Activated naive CD8-positive, alpha-beta T cell treated with anti-CD3 and anti-CD28 coated beads, Interleukin-2, amount 50 U/mL, for 24 hours (primary cell): ENCODE measurements at places on chromosomes 2 and 18.

- DNase-seq = no peak
Measured at GRCh38 chr18:8946066-8946838, 156.2 kb upstream of the NDUFV2 start.

- no peak for DNase-seq
Measured at GRCh38 chr2:160157861-160158829, 41.9 kb downstream of the ITGB6 start.

DNA sequence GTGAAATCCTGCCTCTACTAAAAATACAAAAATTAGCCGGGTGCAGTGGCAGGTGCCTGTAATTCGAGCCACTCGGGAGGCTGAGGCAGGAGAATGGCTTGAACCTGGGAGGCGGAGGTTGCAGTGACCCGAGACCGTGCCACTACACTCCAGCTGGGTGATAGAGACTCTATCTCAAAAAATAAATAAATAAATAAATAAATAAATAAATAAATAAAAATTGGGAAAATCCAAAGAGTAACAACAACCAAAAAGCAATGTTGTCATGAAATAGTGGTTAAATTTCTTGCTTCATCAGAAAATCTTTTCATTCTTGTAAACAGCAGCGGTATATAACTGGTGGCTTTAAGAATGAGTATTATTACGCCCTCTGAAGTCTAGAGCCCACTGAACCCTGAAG lies 54.4 kb downstream of the HEATR5B start:
- DNase-seq = no peak

- DNase-seq = peak; percentile 35
Measured at GRCh38 chr18:23228102-23229061, 93.1 kb downstream of the CABLES1 start.

- DNase-seq = no peak
Measured at GRCh38 chr18:62555135-62555534, 32.3 kb downstream of the ZCCHC2 start.

DNA sequence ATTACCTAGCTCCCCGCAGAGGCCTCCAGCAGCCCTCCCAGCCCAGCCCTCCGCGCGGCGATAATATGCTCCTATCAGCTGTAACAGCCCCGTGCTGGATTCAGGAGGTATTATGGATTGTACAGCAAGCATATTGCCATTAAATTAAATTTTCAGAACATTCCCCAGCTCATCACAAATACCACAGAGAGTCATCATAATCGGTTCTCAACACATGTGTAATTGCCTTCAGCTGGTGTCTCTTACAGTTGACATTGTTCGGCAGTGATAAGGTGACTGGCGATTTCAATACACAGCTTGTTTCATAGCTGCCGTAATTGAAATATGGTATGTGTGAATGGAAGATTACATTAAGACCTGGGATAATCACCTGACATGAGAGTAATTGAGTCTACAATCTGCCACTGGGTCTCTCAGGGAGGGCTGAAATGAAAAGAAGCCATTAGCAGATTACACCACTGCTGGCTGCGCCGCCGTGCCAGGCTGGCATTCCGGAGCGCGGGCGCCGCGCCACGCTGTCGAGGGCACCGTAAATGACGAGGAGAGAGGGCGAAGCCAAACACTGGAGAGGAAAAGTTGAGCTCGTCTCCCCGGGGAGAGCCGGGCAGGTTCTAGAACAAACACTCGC lies 549.4 kb upstream of the SALL3 start:
- no peak for DNase-seq

DNA sequence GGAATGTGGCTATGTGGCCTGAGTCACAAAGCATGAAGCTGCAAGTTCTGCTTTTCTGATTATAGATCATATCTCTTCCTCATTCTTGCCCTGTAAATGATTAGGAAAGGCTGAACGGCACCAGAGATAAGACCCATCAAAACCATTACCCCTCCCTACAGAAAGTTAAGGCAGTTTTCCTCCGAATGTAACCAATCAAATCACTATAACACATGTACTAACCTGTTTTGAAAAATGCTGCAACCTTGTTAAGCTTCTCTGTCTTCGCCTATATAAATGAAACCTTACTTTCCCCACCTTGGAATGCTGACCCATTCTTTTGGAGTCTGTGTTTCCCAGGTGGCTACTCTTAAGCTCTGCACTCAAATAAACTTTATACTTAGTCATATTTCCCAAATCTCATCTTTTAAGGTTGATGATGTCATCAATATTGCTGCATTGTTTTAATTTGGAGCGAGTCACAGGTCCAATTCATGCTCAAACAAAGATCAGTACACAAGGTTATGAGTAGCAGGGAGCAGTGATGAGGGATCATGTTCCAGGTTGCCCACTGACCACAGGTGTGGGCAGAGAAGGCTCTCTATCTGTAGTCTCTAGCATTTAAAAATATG lies 662.3 kb downstream of the IRS1 start:
- DNase-seq = no peak

DNA sequence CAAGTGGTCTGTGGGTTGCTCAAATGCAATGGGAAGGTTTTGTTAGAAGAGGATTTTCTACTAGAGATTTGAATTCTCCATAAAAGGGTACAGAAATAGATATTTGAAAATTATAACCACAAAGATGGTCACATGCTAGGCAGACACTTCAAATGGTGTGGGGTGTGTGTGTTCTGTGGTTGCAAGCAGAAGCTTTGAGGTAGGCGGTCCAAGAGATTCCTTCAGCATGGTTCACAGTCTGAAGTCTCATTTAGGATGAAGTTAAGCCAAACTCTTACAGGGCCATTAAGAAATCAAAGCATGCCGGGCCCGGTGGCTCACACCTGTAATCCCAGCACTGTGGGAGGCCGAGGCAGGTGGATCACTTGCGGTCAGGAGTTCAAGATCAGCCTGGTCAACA lies 38.3 kb upstream of the RMDN2 start:
- DNase-seq = no peak

GRCh38 chr2:19691892-19692291 lies 209.9 kb downstream of the TTC32 start:
- DNase-seq = no peak

DNA sequence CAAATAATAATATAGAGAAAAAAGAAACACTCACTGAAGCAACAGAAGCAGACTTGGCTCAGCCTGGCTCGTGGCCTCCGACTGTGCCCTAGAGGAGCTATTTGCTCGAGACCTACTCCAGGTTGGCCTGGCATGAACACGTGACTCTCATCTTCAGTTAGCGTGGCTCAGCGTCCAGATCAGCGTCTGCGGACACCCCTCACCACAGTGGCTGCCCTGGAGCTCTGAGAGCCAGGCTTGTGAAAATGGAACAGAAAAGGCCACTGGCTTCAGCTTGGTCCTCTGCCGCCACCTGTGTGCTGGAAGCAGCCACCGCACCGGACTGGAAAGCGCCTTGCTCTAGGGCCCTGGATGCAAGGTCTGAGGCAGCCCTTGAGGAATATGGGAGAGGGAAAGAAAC lies 1184.0 kb upstream of the GYPC start:
- no peak for DNase-seq

- DNase-seq = no peak
Measured at GRCh38 chr2:217121565-217121964, 261.7 kb upstream of the TNP1 start.

GRCh38 chr18:48859311-48860268 lies 91.2 kb downstream of the SMAD7 start:
- DNase-seq = no peak

GRCh38 chr18:79699653-79700052 lies 20.1 kb downstream of the CTDP1 start:
- DNase-seq = no peak

- DNase-seq = no peak
Measured at GRCh38 chr2:72104821-72105588, 42.7 kb downstream of the CYP26B1 start.

- DNase-seq = no peak
Measured at GRCh38 chr2:96584017-96584416, 47.5 kb downstream of the ARID5A start.

DNA sequence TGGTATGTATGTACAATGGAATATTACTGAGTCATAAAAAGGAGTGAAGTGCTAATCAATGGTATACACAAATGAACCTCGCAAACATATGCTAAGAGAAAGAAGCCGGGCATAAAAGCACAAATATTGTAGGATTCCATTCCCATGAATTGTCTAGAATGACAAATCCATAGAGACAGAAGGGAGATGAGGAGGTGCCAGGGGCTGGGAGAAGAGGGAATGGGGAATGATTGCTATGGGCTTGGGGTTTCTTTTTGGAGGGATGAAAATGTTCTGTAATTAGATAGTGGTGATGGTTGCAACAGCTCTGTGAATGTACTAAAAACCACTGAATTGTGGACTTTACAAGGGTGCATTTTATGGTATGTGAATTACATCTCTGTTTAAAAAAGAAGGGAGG lies 73.5 kb downstream of the GLI2 start:
- DNase-seq = no peak

GRCh38 chr2:63903003-63903402 lies 61.3 kb downstream of the UGP2 start:
- no peak for DNase-seq

- no peak for DNase-seq
Measured at GRCh38 chr18:44851856-44852621, 171.4 kb downstream of the SETBP1 start.

- no peak for DNase-seq
Measured at GRCh38 chr2:127096280-127096679, 10.7 kb downstream of the BIN1 start.

DNA sequence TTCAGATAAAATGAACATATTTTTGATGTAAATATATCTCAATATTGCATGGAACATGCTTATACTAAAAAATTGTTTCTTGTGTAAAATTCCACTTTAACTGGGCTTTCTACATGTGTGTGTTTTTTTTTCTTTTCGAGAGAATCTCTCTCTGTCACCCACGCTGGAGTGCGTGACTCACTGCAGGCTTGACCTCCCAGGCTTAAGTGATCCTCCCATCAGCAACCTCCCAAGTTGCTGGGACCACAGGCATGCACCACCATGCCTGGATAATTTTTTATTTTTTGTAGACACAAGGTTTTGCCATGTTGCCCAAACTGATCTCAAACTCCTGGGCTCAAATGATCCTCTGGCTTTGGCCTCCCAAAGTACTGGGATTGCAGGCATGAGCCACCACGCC lies 254.6 kb downstream of the LOXHD1 start:
- DNase-seq = no peak

- peak; percentile 25 for DNase-seq
Measured at GRCh38 chr18:811182-811891, 705 bp downstream of the YES1 start.

DNA sequence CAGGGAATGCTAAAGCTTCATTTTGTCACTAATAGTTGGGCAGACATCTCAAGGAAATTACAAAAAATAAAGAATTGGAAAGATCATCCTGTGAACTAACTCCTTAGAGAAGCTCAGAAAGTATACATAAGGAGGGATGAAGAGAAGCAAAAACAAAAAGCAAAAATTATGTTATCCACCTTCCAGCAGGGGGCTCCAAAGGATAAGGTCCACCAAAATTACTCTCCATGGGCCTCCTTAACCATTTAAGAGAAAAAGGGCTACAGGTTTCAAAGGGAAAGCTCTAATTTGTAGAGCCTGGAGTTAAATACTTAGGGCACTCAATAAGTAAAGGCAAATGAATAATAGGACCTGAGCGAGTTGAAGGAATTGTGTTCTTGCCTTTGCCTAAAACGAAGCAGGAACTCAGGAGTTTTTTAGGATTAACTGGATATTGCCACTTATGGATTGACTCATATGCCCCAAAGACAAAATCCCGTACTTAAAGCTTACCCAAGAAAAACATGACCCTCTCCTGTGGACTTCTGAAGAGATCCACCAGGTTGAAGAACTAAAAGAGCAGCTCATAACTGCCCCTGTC lies 1167.9 kb downstream of the DSC3 start:
- DNase-seq = no peak

GRCh38 chr18:73007195-73007914 lies 139.6 kb upstream of the NETO1 start:
- DNase-seq = no peak

DNA sequence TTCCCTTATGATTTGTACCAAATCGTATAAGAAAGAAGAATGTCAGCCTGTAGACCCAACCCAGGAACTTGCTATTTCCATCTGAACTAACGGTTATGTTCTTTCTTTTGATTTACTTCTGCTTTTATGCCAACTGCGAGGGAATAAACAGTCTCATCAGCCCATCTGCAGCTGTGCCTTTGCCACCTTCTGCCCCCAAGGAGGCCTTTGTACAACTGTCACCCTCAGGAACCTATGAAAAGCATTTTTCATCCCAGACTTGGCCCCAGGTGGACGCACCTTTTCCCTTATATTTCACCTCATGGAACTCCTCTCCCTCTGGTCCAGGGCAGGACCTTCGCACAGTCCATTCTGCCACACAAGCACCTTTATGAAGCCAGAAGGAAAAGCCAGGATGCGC lies 109.8 kb downstream of the AOX1 start:
- DNase-seq = no peak

DNA sequence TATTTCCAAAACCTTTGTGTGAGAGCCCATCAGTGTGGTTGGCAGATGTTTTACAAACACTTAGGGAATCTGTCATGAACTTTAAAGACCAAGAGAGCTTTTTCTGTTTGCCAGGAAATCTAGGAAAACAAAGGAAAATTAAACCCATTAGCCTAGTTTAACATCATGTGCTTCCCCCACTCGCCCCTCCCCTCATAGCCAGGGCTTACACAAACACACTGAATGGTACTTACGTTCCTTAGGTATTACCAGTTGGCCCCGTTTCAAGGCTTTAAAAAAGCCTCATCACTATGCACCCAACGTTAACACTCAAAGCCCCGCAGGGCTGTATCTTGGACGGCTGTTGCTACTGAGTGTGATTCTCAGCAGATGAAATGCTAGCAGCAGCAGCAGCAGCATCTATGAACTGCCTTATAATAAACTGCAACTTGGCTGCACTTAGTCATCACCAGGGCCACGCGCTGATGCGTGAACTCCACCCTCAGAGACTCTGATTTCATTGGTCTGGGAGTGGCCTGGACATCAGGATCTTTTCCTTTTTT lies 20.1 kb upstream of the TTC39C start:
- no peak for DNase-seq

GRCh38 chr2:69612200-69612599 lies 31.3 kb downstream of the AAK1 start:
- DNase-seq = no peak

GRCh38 chr18:50331691-50332090 lies 43.2 kb upstream of the SKA1 start:
- no peak for DNase-seq

DNA sequence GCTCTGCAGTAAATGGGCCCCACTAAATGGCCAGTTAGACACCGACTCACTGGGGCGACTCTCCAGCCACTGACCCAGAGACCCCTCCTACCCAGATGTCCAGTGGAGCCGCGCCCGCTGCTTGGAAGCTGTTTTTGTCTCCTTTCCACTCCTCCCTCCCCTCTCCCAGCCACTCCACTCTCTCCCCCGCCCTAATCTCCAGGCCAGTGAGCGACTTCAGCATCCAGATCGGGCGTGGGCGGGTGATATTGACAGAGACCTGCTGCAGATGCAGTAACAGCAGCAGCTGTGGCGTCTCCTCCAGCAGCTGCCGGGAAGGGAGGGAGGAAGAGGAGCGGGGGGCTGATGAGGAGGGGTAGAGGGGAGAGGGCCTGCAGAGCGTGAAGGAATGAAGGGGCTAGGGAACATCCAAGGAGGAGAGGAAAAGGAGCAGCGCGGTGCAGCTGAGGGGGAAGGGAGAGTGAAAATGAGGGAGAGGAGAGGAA lies at the start of gene SCN7A:
TSS of gene SCN7A (minus strand) at position 110 of the 485 bp plus-strand sequence. CDS start 16,553 bp downstream, outside the sequence.
- no peak for DNase-seq
